ENCODE measurements at places on chromosomes 12 and 14. TPM values are rescaled to one million over a fixed set of nuclear protein-coding genes. Genes with fewer than 3 reads are reported as not detected.

The GLI1 gene
- total RNA-seq = 0.03 TPM

The TMCC3 gene
- total RNA-seq = not detected

The CHD8 gene
- 24.1 TPM for total RNA-seq

The NANOG gene
- total RNA-seq = not detected

The NOVA1 gene
- not detected for total RNA-seq

The HNF1A gene
- not detected for total RNA-seq

The GPR137C gene
- total RNA-seq = 0.81 TPM

The PRKD1 gene
- 8.3 TPM for total RNA-seq

DNA sequence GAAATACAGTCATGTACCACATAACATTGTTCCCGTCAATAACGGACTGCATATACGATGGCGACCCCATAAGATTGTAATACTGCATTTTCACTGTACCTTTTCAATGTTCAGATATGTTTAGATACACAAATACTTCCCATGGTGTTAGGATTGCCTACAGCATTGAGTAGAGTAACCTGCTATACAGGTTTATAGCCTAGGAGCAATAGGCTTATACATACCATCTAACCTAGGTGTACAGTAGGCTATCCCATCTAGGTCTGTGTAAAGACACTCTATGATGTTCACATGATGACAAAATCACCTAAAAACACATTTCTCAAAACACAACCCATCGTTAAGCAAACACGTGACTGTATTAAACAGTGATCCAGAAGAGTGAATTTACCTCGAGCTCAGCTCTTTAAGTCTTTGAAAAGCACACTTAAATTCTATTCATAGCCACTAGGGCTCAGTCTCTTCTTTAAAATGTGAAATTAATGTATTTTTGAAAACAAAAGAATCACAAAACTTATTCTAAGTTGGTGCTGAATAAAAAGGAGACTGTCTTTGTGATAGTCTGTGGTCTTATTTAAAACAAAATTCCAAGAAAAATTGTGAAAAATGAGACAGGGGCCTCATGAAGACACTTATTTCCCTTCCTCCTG, 239.1 kb upstream of the ARID2 start:
- DNase-seq = no peak

GRCh38 chr14:89343356-89343755, 73.7 kb downstream of the FOXN3 start:
- no peak for DNase-seq

DNA sequence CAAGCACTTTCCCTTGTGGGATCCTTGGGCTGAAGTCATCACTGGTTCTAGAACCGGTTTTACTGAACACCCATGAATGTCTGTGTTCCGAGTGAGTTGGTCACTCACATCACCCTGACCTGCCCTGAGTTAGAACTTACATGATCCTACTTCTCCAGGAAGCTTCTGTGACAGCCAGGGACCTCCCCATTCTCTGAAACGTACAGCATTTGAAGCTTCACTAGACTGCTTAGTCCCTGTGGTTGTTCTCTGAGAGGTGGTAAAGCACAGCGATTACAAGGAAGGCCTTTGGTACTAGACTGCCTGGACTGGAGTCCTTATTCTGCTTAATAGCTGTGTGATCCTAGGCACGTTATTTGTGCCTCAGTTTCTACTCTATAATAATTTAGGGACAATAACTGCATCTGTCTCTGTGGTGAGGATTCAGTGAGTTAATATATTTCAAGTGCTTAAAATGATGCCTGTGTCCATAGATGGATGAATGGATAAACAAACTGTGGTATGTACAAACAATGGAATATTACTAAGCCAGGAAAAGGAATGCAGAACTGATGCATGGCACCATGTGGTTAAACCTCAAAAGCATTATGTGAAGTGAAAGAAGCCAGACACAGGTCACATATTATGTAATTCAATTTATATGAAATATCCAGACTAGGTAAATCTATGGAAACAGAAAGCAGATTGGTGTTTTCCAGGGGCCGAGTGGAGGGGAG, 54.7 kb upstream of the DDX11 start:
- no peak for DNase-seq

DNA sequence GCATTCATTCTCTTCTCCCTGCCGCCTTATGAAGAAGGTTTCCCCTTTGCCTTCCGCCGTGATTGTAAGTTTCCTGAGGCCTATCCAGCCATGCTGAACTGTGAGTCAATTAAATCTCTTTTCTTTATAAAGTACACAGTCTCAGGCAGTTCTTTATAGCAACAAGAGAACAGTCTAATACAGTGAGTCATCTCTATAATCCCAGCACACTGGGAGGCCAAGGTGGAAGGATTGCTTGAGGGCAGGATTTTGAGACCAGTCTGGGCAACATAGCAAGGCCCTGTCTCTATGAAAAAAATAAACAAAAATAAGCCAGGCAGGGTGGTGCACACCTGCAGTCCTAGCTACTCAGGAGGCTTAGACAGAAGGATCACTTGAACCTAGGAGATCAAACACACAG, 259.9 kb downstream of the CEP128 start:
- no peak for DNase-seq

DNA sequence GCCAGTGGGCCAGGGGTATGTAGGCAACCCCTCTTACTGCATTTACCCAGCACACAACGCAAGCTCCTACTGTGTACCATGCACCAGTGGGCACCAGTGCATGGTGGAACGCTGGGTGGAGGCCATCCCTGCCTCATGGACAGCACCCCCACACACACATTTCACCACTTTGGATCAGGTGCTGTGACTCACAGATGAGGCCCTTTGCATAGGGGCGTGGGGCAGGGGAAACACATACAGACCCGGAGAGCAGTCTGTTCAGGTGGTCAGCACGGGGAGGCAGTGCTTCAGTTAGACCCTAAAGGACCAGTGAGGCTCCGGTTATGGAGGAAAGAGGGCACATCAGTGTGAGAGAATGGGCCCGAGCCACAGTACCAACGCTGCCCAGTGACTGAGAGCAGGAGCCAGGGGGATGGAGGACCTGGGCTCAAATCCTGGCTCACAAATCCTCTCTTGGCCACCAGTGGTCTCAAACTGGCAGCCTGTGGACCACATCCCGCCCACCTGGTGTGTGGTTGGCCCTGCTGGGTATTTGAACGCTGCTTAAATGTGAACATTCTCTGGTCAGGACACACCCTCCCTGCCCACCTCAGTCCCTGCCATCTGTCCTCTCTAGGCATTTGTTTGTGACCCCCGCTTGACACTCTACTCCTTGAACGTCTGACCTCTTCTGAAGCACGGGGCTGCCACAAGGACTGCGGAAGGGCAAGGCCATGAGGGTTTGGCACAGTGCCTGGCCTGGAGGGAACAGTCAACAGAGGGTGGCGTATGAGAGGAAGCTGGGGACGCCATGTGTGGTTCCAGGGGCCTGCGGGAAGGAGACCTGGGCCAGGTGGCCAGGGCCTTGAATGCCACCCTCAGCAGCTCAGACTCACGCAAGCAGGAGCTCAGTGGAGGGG, 46.7 kb downstream of the FAM222A start:
- no peak for DNase-seq

GRCh38 chr12:55652352-55652751, 15.7 kb downstream of the OR10P1 start:
- DNase-seq = no peak

GRCh38 chr14:54366736-54367735, 29.8 kb upstream of the CDKN3 start:
- peak; percentile 53 for DNase-seq
